ENCODE measurements at places on chromosomes 4 and X. TPM values are rescaled to one million over a fixed set of nuclear protein-coding genes. Genes with fewer than 3 reads are reported as not detected.

GPR50 gene
- total RNA-seq = not detected

GRCh38 chr4:169975838-169976796 is 50.1 kb downstream of the MFAP3L start:
- DNase-seq = no peak

DNA sequence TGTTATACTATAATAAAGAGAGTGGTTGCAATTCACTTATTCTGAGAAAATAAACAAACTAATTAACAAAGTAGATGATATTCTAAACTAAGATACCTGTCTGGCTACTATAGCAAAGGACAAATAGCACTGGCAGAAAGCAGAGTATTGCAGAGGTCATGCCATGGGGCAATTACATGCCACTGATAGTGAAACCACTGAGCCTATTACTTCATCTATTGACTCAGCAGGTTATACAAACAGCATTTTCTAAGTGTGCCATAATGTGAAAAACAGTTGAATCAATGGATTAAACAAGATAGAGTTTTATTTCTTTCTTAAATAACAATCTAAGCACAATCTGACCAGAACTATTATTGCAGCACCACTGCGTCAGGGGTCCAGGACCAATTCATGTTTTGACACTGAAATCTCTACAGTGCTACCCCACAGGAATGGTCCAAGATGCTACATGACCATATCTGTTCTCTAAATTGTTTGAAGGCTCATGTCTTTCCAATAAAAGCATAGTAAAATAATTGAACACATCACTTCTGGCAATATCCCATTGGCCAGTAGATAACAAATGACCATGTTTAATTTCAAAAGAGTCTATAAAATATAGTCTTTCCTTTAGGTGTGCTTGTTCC is 389.5 kb upstream of the GRID2 start:
- DNase-seq = no peak

ASB12 gene
- not detected for total RNA-seq

DNA sequence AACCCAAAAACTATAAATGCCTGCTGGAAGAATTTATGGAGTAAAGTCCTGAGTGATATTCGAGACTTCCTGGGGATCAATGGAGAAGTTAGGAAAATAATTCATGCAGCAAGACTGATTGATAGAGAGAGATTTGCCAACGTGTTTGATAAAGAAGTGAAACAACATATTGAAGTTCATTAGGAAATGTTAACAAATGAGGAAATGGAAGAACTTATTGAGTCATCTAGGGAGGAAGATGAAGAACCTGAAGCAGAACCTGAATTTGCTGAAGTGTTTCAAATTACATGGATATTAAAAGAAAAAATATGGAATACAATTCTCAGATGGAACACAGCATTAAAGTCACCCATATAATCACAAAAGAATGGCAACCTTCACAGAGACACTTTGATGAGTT is 39.0 kb downstream of the DDX60 start:
- DNase-seq = no peak

GRCh38 chr4:168139336-168139735 is 47.0 kb downstream of the ANXA10 start:
- no peak for DNase-seq

GRCh38 chr4:41939016-41939626 is 3.9 kb downstream of the TMEM33 start:
- no peak for DNase-seq

OTUD6A gene
- total RNA-seq = not detected
